ENCODE measurements at places on chromosomes 6 and 20.

DNA sequence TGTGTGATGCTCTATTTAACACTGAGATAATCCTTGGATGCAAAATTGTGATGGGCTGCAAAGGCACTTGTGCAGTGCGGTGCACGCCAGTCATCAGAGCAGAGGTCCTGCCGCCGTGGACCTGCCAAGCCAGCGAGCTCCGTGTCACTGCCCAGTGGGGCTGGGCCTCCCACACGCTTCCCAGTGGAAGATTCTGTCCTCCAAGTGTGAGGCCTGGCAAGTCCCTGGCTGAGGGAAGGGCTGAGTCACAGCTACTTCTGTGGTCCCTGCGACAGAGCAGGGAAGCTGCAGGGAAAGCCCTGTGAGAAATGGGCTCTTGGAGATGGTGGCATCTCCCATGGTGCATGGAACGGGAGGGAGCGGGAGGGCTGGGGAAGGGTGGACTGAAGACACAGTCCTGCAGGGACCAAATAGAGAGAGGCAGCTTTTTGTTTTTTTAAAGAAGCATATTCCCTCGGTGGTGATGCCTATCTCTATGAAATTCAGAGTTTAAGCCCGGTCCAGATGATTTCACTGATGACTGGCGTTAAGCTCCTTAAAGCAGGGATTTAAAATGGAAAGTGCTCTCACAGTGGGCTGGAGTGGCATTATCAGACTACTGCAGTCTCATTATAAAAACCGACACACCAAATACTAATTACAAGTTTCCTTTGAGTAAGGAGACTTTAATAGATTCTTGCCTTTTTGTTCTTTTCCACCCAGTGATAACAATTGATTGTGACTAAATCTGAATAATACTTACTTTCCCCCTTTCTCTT lies 413.7 kb downstream of the QKI start:
- DNase-seq, result no peak

DNA sequence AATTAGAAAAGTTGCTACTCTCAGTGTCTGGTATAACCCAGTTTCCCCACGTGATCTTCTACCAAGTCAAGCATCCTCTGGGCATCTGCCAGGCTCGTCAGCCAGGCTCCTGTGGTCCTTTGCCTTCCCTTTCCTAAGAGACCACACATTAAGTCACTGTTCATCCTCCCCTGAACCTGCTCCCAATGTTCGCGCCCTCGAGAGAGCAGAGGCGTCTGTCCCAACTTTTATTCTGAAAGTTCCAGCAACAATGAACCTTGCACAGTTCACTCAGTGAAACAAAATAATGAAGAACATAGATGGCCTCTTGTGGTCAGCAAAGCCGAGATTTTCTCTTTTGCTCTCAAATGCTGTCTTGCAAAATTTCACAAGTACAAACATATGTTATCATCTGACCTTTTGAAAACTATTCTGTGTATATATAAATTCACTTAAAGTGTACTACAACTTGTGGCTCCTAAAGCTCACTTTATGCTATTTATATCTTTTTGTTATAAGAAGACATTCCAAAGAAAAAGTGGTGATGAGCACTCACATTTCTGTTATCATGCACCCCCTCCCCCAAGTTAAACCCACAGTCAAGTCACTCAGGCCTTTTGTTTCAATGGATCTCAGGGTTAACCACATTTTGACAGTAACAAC lies 39.2 kb upstream of the NHSL1 start:
- DNase-seq, result no peak

DNA sequence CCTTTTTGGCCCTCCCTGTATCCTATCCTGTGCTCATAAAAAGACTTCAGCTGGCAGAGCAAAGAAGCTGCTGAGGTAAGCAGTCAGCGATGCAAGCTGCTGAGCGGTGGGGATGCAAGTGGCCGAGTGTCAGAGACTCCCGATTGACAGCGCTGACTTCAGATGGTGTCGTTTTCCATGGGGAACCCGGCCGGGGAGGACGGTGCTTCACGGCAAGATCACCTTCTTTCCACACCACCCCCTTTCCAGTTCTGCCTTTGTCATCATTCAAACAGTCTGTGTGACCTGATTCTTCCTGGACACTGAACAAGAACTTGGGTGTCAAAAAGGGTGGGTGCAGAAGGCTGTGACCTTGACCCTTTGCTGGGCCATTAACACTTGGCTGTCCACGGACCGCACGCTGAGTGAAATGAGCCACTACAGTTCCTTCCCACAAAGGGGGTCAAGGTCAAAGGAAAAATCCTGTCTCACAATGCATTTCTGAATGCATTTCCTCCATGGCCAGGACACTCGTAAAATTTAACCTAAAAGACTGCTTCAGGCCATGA lies 52.9 kb upstream of the UNC93A start:
- DNase-seq, result no peak

DNA sequence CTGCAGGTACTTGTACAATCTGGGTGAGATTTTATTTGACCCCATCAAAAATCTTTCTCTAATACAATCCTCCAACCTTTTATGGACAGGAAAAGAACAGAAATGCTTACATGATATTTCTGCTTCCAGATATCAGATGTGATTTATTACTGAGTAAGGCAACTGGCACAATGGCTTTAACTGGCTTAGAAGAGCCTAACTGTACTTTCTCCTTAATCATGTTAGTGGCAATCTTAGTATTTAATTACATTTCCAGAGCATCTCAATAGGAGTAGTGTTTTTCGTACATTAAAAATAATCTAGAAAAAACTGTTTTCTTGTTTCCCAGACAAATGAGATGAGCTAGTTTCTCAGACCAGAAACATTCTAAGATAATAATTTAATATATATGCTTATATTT lies 251.6 kb downstream of the KCNQ5 start:
- DNase-seq, result no peak

GRCh38 chr20:61236713-61237112 lies 15.3 kb upstream of the CDH4 start:
- DNase-seq, result no peak

GRCh38 chr6:52611833-52612232 lies 35.0 kb upstream of the TRAM2 start:
- no peak for DNase-seq
